Activated CD4-positive, CD25-positive, alpha-beta regulatory T cell treated with anti-CD3 and anti-CD28 coated beads, Interleukin-2, amount 50 U/mL, for 24 hours (primary cell): ENCODE measurements at places on chromosomes 12 and 14.

- peak; percentile 11 for ATAC-seq
Observed at GRCh38 chr12:111842556-111843396, 748 bp downstream of the MAPKAPK5 start.

DNA sequence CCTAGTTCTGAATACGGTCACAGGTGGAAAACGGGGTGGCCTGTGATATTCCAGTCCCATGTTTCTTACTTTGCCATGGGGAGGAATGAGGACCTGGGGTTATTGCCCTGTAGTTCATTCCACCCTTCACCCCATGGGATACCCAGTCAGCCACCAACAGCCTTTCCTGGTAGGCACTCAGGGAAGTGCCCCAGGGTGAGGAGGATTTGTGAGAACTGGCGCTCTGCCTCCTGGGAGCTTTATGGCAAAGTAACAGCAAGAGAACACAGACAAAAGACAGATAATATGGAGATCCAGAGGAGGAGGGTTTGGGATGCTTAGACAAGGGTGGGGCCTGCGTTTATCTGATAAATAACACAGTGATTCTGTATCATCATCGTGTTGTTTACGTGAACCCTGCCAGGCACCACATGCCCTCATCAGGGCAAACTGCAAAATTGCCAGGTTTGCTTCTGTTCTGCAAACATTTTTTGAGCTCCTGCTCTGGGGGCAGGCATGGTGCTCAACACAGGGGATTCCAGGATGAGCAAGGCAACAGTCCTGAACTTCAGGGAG is 223.5 kb downstream of the SLC41A2 start:
- ATAC-seq: no peak

DNA sequence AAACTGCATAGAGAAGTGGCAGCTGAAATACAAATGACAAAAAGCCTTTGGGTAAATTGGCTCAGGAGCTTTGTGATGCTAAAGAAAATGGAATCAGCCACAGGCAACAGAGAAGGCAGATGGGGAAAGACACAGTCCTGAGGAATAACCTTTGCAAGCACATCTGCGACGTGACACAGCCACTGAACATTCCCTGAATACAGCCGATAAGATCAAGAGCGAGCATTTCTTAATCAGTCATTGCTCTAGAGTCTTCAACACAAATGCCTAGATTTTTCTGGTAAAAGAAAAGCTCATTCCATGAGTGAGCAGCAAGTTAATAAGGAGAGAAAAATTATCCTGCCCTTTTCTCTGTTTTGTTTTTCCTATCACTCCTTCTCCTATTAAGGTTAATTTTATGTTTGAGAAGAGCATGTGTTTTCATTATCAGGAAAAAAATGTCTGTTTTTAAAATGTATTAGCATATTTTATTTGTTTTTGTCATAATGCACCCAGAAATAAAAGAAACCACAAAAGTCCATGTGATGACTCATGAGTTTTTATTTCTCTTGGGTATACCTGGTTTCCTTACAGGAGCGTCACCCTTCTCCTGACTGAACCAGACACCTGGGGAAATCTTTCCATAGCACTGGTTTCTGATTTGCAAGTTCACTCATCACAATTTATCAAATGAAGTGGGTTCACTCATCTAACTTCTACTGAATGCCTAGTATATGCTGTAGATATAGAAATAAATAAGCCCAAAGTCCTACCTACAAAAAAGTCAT is 45.4 kb upstream of the PCED1B start:
- peak; percentile 21 for ATAC-seq

GRCh38 chr12:67436230-67436629 is 167.1 kb downstream of the CAND1 start:
- ATAC-seq: no peak

DNA sequence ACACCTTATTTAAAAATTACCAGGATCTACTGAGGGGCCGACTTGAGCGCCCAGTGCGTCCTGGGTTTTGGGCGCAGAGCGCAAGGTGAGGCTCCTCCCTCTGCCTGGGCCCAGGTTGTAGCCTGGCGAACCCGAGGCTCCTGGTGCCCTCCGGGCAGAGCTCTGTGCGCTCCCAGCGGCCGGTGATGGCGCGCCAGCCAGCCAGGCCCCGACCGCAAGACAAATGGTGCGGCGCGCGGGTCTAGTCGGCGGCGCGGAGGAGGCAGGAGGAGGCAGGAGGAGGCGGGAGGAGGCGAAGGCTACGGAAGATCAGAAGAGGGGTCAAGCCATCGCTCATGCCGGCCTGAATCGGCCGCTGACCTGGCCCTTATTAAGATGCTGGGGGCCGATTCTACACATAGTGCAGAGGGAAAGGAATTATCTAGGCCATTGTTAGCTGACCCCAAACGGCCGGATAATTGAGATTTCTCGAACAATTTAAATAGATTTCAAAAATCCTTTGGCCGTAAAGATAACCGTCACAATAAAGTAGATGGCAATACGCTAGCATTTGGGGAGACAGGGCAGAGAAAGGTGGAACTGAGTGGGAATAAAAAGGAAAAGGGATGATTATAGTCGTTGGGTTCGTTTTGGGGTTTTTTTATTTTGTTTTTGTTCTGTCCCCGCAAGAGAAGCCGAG is 2.8 kb downstream of the TBX5 start:
- ATAC-seq: no peak

DNA sequence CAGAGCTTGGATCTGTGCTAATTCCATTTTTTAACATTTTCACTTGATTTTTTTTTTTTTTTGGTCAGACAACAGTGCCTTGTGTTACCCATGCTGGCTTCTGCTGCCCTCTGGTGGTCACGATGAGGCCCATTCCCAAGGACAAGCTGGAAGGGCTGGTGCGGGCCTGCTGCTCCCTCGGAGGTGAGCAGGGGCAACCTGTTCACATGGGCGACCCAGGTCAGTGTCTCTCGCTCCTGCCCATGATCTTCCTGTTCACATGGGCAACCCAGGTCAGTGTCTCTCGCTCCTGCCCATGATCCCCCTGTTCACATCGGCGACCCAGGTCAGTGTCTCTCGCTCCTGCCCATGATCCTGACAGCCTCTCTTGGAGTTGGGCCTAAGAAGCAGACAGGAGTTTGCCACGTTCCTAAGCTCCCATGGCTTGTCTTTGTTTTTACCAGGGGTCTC is 59.4 kb downstream of the DGLUCY start:
- ATAC-seq: peak; percentile 67

- ATAC-seq: no peak
Observed at GRCh38 chr12:88108021-88108420, 33.9 kb downstream of the CEP290 start.

- no peak for ATAC-seq
Observed at GRCh38 chr12:78726854-78727253, 137.7 kb upstream of the SYT1 start.

- ATAC-seq: no peak
Observed at GRCh38 chr12:31007153-31007495, 66.5 kb upstream of the DDX11 start.

DNA sequence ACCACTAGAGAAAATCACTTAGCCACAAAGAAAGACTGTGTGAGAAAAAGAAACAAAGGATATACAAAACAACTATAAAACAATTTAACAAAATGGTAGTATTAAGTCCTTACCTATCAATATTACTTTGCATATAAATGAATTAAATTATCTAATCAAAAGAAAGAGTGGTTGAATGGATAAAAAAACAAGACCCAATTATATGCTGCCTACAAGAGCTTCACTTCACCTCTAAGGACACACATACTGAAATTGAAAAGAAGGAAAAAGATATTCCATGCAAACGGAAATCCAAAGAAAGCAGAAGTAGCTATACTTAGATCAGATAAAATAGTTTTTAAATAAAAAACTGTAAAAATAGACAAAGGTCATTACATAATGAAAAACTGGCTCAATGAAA is 134.9 kb upstream of the CCDC196 start:
- no peak for ATAC-seq

DNA sequence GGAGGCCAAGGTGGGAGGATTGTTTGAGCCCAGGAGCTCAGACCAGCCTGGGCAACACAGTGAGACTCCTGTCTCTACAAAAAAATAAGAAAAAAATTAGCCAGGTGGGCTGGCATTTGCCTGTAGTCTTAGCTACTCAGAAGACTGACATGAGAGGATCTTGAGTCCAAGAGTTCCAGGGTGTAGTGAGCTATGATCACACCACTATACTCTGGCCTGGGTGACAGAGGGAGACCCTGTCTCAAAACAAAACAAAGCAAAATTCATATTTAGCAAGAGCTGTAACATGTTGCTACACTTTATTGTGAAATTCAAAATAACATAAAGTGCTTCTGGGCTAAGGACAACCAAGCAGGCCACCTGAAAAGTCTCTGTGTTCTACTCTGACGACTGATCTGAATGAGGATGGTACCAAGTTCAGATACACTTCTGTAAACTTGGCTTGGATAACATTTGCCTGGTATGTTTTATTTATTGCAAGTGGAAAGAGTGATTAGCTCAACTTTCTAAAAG is 11.6 kb upstream of the STRN3 start:
- ATAC-seq: no peak

DNA sequence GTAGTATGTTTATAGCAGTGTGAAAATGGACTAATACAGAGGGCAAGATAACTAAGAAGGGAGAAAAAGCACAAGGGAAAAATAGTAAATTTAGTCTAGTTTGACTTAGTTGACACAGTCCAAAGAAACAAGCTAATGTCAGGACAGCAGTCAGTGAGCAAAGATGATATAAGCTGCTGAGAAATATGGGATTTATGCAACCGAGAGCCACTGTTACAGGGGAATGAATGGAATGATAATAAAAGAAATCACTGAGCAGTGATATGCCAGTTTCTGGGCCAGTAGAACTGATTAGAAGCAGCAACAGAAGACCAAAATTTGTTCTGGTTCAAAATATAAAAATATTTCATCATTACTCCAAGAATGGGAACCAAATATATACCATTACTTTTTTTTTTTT is 60.1 kb downstream of the R3HDM2 start:
- no peak for ATAC-seq

DNA sequence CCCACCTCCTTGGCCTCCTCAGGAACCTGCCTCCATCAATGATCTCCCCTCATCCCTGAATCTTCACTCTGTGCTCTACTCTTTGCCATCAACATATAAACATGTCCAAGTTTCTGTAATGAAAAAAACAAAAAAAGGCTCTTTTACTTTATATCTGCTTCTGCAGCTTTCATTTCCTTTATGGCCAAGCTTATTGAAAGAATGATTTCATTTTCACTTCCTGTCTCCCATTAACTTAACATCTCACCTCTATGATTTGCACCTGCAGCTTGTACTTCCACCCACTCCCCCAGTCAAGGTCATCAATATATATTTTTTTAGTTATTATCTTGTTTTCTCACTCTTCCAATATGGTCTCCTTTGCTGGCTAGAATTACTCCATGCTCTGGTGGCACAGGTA is 15.6 kb upstream of the RNU6-7 start:
- ATAC-seq: no peak

- no peak for ATAC-seq
Observed at GRCh38 chr14:63418020-63418419, 99.3 kb upstream of the GPHB5 start.

DNA sequence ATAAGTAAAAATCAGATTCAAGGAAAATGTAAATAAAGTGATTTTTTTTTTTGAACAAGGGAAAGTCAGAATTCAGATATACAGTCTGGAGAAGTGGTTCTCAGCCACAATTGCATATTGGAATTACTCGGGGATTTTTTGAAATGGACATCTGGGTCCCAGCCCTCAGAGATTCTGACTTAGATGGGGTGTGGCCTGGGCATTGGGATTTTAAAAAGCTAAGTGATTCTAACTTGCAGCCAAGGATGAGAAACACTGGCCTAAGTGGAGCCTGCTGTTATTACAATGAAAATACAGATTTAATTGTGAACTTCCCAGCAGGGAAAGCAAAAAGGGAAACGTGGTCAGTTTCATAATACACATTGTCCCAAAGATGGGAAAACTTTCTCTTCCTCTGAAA is 273.8 kb downstream of the TTC8 start:
- no peak for ATAC-seq

DNA sequence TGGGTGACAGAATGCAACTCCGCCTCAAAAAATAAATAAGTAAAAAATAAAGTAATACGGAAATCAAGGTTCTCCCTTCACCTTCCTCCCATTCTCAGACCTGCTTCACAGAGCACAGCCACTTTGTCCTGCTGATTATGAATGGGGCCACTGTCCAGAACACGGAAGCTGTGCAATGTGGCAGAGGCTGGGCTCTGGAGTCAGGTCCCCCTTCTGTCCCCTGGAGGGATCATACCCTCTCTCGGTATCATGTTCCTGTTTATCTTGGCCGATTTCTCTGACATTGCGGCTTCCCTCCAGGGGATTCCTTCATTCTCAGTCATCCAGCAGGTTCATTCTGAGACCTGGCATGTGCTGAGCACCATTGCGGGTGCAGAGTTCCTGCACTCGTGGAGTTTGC is 11.3 kb downstream of the PPP2R5C start:
- ATAC-seq: no peak

- ATAC-seq: no peak
Observed at GRCh38 chr12:24496755-24497154, 452.1 kb downstream of the BCAT1 start.
